Activated T-cell treated with anti-CD3 and anti-CD28 coated beads, Interleukin-2, amount 50 U/mL, for 48 hours (primary cell): ENCODE measurements at places on chromosomes 6 and 20.

DNA sequence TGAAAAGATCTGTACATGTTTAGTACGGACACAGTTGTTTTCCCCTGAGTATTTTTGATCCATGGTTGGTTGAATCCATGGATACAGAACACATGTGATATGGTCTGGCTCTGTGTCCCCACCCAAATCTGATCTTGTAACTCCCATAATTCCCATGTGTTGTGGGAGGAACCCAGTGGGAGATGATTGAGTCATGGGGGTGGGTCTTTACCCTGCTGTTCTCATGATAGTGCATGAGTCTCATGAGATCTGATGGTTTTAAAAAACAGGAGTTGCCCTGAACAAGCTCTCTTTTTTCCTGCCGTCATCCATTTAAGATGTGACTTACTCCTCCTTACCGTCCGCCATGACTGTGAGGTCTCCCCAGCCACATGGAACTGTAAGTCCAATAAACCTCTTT is 139.2 kb downstream of the CDKAL1 start:
- no peak for DNase-seq

DNA sequence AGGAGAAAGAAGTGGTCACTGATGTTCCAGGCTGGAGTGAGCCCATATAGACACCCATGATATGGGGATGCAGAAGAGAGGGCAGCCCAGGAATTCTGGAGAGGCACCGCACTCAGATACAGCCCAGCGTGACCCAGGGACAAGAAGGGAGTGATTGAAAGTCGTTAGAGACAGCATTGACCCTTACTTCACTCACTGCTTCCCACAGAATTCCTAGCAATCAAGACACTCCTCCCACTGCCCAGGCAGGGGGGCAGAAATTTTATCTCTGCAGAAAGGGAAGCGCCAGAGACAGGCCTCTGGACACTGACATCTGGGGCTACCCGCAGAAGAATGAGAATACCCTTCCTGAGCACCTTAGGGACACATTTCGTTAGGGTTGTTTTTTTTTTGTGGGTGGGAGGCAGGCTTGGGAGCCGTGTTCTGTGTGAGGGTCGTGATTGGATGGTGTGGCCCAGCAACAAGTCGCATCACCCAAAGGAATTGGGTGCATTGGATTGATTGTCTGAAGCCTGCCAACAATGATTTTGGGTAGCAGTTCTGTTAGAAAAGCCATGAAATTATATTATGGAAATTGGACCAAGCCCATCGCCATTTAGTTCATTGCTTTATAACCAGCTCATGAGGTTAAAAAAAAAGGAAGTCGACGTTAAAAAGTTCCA is 45.9 kb upstream of the MAP3K4 start:
- no peak for DNase-seq

DNA sequence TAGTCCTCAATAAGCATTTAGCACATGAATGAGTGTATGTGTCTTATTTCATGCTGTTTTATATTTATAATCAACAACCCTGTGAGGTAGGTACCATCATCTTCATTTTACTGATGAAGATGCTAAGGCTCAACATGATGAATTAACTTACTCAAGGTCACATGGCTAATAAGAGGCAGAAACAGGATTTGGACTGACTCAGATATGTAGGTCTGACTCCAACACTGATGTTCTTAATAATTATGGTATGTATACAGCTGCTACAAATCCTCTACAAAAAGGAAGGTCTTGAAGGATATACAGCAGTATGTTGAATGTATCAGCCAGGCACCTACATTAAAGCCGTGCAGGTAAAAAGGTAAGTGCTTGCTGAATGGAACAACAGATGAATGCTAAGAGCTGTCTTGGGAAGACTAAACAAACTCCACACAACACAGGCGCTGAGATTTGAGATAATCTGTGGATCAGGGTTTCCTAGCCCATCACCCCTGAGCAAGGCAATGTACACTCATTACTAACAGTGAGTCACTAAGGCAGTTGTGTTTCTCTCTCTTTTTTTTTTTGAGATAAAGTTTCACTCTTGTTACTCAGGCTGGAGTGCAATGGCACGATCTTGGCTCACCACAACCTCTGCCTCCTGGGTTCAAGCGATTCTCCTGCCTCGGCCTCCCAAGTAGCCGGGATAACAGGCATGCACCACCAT is 31.9 kb downstream of the TTI1 start:
- DNase-seq = peak; percentile 45

GRCh38 chr6:6590530-6590929 is 2.0 kb downstream of the LY86 start:
- no peak for DNase-seq

GRCh38 chr20:46308258-46309157 is at the start of gene CDH22:
TSS of gene CDH22 (minus strand) at chr20:46308498. CDS start at chr20:46251294, 57,204 bp downstream.
- DNase-seq = peak; percentile 58

DNA sequence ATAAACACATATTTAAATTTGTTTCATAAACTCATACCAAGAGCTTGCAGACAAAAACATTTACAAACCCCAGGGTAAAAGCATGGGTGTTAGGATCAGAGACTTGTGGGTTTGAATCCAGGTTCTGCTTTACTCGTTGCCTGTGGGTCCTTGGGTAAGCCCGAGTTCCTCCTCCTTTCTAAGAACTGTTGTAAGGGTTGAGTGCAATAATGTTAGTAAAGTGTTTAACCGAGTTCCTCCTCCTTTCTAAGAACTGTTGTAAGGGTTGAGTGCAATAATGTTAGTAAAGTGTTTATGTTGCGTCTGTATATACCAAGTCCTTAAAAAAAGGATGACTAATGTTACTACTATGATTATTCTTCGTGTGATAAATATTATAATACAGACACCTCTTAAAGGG is 18.7 kb downstream of the CCDC170 start:
- no peak for DNase-seq

- DNase-seq = no peak
Measured at GRCh38 chr6:150145427-150145826, 2.6 kb downstream of the PPP1R14C start.

- no peak for DNase-seq
Measured at GRCh38 chr6:128069188-128069587, 168.3 kb upstream of the THEMIS start.

- no peak for DNase-seq
Measured at GRCh38 chr6:47722194-47722593, 23.8 kb downstream of the ADGRF4 start.

DNA sequence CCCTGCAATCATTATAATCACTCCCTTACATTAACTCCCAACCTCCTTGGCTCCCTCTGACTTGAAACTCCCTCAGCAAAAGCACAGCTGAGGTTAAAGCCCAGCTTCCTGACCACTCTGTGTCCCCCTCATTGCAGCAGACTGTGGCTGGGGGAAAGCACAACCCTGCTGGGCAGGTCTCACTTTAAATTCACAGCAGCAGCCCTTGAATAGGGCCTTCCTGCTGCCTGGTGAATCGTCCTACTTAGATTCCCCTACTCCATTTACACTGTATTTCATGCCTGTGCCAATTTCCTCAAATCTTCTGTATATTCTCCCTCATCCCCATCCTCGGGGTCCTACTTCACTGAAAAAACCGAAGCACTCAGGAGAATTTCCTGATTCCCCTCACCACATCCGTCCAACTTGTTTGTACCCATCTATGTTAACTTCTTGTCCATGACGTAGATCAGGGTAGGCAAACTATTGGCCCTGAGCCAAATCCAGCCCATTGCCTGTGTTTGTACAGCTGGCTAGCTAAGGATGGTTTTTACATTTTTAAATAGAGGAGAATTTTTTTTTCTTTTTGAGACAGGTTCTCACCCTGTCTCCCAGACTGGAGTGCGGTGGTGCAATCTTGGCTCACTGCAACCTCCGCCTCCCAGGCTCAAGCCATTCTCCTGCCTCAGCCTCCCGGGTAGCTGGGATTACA is 31.5 kb upstream of the GCM1 start:
- DNase-seq = peak; percentile 25

- DNase-seq = no peak
Measured at GRCh38 chr20:6705106-6705766, 62.2 kb upstream of the BMP2 start.

GRCh38 chr6:16511723-16512489 is 249.4 kb downstream of the ATXN1 start:
- DNase-seq = peak; percentile 48

DNA sequence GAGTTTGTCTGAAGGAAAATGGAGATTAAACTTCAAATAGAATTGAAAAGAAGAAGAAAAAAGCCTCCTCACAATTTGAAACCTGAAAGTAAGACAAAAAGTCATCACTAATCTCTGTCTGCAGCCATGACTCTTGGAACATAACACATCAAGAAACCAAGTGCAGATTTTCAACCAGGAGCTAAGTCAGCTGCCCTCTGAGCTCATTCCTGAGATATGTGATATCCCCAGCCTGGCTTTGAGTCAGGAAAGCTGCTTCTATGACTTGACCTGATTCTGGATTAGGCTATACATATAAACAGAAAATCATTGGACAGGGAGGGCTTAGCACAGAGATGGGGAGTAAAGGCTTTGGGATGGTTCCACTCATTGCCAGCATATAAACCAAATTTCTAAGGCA is 891.4 kb downstream of the TFAP2A start:
- no peak for DNase-seq

DNA sequence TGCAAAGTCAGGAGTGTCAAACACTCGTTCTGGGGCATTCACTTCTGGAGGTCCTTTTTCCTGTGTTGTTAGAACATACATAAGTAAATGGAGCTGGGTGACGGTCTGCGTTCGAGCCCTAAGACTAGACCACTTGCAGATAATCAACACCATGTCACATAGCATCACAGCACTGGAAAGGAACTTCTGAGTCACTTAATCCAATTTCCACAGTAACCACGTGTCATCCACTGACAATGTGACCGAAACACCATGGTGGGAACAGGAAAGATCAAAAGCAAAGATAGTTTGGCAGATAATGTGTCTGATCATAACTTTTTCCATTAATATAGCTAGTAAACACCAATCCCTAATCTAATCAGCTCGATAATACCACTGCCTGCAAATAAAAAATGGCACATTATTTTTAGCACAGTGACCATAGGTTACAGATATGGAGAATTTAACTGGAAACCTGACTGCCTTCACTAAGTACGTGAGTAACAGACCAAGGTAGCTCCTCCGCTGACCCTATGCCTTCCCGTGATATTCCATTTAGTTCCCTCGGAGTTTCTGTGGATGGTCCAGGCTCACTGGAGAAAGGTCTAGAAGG is 34.8 kb downstream of the WRNIP1 start:
- no peak for DNase-seq

GRCh38 chr20:61449057-61449609 is 197.1 kb downstream of the CDH4 start:
- DNase-seq = no peak

- no peak for DNase-seq
Measured at GRCh38 chr6:165109011-165109410, 200.4 kb downstream of the C6orf118 start.

- DNase-seq = peak; percentile 58
Measured at GRCh38 chr20:13995086-13995665, at the start of gene MACROD2. TSS of gene MACROD2 (plus strand) at chr20:13995516.

GRCh38 chr20:21705575-21706260 is at the start of gene PAX1:
TSS of gene PAX1 (plus strand) at chr20:21705664. CDS start at chr20:21705713, 49 bp downstream.
- DNase-seq = peak; percentile 22

DNA sequence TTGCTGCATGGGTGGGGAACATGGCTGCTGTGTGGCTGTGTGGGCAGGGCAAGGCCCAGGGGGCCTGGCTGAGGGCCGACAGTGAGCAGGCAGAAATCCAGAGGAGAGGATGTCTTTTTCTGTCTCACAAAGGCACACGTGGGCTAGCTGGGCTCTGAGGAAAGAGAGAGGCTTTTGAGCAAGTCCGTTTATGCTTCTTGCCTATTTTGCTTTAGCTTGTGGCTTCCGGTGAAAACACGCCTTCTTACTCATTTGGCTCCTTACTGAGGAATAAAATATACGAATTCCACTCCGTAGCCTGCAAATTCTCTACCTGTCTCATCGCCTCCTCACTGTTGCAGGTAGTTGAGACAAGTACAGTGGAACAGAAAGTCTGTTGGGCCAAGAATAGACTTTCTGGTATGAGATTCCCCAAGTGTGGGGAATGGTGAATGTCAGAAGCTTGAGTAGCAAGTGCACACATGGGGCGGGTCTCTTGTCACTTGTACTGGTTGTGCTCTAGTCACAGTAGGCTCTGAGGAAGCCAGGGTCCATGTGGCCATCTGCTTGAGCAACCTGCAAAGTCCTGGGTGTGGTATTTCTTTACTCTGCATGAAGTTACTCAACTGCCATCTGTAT is 28.4 kb downstream of the WRNIP1 start:
- DNase-seq = peak; percentile 54

GRCh38 chr6:113731541-113731940 is 125.6 kb upstream of the MARCKS start:
- no peak for DNase-seq

- DNase-seq = no peak
Measured at GRCh38 chr6:168280899-168281245, 38.7 kb downstream of the DACT2 start.

- DNase-seq = no peak
Measured at GRCh38 chr6:160737934-160738333, 35.9 kb downstream of the PLG start.

DNA sequence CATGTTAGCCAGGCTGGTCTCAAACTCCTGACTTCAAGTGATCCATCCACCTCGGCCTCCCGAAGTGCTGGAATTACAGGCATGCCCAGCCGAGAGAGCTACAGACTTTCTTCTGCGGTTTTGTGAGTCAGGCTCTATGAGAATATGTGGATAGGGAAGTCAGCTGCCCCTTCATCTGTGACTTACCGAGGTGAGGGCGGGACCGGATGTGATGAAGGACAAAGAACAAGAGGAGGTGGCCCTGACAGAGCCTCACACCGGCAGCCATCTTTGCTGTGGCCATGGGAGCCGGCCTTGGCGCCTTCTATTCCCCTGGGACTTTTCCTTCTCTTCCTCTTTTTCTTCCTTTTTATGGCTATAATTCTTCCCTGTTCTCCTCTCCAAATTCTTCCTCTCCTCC is 67.0 kb downstream of the IYD start:
- no peak for DNase-seq
